ENCODE measurements at places on chromosomes 4 and X. TPM values are rescaled to one million over a fixed set of nuclear protein-coding genes. Genes with fewer than 3 reads are reported as not detected.
A peak's percentile ranks its signal among the peaks of the same experiment; 100 is the strongest.

Gene DCHS2
- total RNA-seq: not detected

Gene JAKMIP1
- total RNA-seq: 0.15 TPM

Gene MAGEA4
- not detected for total RNA-seq

DNA sequence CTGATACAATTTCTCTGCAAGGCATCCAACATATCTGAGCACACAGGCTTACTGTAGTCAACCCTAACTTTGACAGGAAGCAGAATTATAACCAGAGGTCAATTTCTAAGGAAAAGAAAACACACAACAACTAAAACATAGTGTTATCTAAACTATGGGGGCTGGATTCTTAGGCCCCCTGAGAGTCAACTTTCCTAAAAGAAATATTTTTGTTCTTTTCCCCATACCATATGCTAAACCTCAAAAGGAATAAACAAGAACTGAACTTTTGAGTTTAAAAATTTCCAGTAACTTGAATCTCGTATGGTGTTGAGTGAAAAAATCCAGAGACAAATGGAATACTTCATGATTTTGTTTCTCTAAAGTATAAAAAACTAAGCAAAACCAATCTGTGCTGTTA lies 42.9 kb downstream of the ATXN3L start:
- no peak for DNase-seq
- no peaks in the 10 kb centered on the region for H3K36me3 ChIP-seq
- no peak overlapping the region for H3K27ac ChIP-seq
- peaks cover 76% of the 10 kb centered on the region for H3K27me3 ChIP-seq

GRCh38 chrX:112636951-112637581 lies 42.7 kb downstream of the LHFPL1 start:
- H3K27me3 ChIP-seq: no peaks in the 10 kb centered on the region
- no peak for DNase-seq
- no peak overlapping the region for H3K4me3 ChIP-seq
- no peaks in the 10 kb centered on the region for H3K36me3 ChIP-seq
- no peak overlapping the region for H3K27ac ChIP-seq

- H3K27ac ChIP-seq: no peak overlapping the region
- no peaks in the 10 kb centered on the region for H3K36me3 ChIP-seq
- no peak for DNase-seq
Measured at GRCh38 chrX:50448565-50448964, 22.1 kb downstream of the DGKK start.

DNA sequence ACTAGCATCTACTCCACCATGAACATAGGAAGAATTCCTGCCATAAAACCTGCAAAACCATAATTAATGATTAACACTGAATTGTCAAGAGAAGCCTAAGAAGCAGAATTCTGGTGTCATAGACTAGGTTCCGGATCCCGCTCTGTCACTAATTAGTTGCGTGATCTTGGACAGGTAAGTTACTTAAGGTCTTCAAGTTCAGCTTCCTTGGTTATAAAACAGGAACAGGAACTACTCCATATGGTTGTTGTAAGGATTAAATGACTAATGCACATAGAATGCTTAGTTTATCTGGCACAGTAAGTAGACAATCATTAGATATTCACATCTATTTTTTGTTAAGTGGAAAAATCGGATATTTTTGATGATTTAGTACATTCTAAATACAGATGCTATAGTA lies 14.3 kb downstream of the G3BP2 start:
- H3K36me3 ChIP-seq: no peaks in the 10 kb centered on the region
- H3K27me3 ChIP-seq: no peaks in the 10 kb centered on the region
- H3K4me1 ChIP-seq: peaks cover 12% of the 10 kb centered on the region
- H3K4me3 ChIP-seq: no peak overlapping the region
- H3K27ac ChIP-seq: no peak overlapping the region
- DNase-seq: no peak

GRCh38 chrX:30620980-30621618 lies 32.1 kb upstream of the GK start:
- no peaks in the 10 kb centered on the region for H3K4me1 ChIP-seq
- peak; percentile 29 for DNase-seq
- no peak overlapping the region for H3K27ac ChIP-seq
- no peaks in the 10 kb centered on the region for H3K27me3 ChIP-seq
- no peaks in the 10 kb centered on the region for H3K36me3 ChIP-seq

DNA sequence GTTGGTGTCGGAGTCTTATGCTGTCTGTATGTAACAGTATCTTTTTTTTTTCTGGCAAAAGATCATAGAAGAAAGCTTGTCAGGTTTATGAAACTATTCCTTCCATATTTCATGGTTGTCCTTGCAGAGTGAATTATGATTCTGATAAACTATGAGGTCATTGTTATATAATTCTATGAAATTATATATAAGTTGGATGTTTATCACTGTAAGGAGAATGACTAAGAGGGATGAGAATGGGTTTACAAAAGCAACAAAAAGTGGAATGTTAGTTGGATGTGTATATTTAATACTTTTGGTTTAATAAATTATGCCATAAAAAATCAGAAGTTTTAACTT lies 43.1 kb downstream of the RAPGEF2 start:
- peaks cover 90% of the 10 kb centered on the region for H3K4me1 ChIP-seq
- no peak for DNase-seq
- no peak overlapping the region for H3K27ac ChIP-seq
- H3K4me3 ChIP-seq: no peak overlapping the region
- H3K27me3 ChIP-seq: no peaks in the 10 kb centered on the region

DNA sequence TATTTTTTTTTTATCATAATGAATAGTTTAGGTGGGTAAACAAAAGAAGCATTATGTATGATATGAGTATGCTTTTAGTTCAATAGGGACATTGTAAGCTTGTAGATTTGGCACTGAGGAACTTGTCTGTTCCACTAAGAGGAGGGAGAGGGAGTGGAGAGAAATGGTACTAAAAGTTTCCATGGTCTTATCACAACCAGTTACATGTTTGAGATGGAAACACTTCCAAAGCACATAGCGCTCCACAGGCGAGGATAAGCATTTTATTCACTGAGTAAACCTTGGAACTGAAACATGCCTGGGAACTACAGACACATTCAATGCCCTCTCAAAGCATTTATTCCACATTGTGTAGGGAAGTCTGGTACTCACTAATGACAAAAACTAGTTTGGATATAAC lies 15.5 kb downstream of the MYOZ2 start:
- H3K27me3 ChIP-seq: no peaks in the 10 kb centered on the region
- peak overlapping the region; percentile 2 for H3K27ac ChIP-seq
- no peaks in the 10 kb centered on the region for H3K36me3 ChIP-seq

DNA sequence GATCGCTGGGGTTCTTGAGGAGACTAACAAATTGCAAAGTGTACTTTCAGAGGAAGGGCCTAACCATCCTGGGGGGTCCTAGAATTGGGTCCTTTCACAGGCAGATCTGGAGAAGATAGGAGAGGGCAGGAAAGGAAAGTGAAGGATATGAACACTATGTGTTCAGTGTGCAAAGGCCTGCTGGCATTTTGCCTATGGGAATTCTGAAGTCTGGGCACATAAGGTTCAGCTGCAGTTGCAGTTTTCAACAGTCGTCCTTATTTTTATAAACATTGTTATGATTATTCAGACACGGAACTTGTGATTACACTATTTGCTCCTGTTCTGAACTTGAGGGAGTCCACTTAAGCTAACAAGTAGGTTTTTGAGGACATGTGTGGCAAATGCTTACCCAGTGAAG lies 1.3 kb upstream of the SLC25A5 start:
- no peaks in the 10 kb centered on the region for H3K36me3 ChIP-seq
- no peak overlapping the region for H3K4me3 ChIP-seq
- no peak for DNase-seq
- no peaks in the 10 kb centered on the region for H3K4me1 ChIP-seq
